ENCODE measurements at places on chromosomes 13 and 19.
A peak's percentile ranks its signal among the peaks of the same experiment; 100 is the strongest.

GRCh38 chr19:35671818-35672217, 5.5 kb downstream of the UPK1A start:
- DNase-seq = no peak

DNA sequence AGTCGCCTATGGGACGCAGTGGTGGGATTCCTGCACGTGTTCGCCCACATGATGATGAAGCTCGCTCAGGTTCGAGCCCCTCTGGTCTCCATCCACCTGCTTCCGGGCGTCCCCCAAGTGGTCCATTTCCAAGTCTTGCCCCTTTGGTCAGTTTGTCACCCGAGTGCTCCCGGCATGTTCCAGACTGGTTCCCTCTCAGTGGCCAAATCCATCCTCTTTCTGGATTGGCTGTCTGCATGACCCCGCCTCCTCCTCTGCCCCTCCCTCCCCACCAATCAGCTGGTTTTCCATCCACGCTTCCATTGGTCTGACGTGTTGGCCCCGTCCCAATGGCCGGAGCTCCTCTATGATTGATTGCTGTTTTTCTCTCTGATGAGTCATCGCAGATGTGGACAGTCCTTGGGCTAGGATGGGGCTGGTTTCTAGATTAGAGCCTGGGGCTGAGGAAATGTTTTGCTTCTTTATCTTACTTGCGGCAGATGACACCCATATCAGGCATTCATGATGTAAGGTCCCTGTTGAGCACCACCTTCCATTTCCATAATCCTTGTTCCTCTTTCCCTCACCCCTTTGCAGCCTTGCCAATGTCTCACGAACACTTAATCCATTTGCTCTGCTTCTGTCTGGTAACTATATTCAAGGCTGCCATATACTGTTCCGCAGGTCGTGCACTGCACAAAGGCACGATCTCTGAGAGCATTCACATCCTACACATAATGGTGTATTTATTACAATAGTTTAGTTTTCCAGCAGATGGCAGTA, 73.8 kb downstream of the MAP4K1 start:
- peak; percentile 75 for DNase-seq

- no peak for DNase-seq
Measured at GRCh38 chr13:73193554-73193953, 134.7 kb downstream of the KLF5 start.

- DNase-seq = no peak
Measured at GRCh38 chr13:77190349-77190958, 136.4 kb downstream of the MYCBP2 start.

- no peak for DNase-seq
Measured at GRCh38 chr19:1299801-1300200, 14.1 kb downstream of the EFNA2 start.

DNA sequence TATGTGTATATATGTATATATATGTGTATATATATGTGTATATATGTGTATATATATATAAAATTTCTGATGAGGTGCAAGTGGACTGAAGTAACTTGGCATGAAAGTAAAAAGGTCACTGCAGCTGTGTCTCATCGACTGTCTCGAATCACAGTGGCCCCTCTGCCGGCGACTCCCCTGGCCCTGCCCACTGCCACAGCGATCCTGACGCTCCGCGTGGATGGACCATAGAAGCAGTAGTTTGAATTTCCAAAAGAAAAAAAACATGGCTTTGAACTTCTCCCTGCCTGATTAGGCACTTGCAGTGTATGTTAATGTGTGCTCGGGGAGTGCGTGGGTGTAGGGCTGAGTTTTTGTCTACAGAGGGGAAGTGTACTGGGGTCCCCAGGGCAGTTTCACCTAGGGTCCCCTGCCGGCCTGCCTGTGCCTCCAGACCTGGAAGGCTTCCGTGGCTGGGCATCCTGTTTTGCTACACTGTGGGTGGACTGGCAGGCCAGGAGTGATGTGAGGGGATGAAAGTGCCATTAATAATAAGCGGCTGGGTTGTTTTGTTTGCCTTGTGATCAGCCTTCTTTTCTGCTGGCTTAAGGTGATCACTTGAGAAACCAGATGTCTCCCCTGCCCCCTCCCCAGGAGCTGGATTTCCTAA, 10.8 kb downstream of the ZIC5 start:
- DNase-seq = no peak

DNA sequence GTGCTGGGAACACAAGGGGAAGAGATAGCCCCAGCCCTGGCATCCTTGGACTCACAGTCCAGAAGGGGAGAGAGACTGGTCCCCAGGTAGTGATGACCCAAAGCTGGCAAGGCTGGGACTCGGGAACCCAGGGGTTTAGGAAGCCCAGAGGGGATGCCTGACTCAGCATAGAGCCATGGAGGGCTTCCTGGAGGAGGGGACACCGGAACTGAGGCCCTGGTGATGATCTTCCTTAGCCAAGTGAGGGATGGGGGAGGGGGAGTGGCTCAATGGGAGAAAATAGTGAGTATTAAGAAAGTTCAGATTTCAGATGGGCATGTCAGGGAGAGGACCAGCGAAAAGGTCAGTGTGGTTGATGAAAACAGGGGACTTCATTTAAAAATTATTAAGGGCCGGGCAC, 26.8 kb downstream of the EXOC3L2 start:
- DNase-seq = no peak

DNA sequence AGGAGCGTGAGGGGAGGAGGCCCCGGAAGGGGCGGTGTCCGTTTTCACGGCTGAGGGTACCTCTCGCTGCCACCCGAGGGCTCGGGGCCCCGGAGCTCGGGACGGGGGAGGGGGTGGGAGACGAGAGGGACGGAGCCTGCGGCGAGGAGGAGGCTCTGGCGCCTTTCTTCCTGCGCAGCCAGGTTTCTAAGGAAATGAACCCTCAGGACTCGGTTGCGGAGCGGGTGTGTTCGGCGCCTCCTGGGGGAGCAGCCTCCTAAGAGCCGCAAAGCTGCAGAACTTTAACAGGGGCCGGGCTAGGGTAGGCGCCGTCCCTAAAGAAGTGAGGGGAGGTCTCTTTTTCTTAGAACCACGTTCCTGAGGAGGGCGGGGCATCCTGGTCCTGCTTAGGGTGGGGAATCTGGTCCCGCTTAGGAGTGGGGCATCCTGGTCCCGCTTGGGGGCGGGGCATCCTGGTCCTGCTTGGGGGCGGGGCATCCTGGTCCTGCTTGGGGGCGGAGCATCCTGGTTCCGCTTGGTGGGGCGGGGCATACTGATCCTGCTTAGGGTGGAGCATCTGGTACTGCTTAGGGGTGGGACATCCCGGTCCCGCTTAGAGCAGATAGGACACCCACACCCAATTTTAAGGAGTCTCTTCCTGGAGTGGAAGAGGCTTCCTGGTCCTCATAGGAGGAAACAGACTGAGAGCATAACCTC, 6.2 kb downstream of the SYT5 start:
- DNase-seq = no peak

GRCh38 chr19:53876651-53877224, 5.3 kb upstream of the PRKCG start:
- no peak for DNase-seq

DNA sequence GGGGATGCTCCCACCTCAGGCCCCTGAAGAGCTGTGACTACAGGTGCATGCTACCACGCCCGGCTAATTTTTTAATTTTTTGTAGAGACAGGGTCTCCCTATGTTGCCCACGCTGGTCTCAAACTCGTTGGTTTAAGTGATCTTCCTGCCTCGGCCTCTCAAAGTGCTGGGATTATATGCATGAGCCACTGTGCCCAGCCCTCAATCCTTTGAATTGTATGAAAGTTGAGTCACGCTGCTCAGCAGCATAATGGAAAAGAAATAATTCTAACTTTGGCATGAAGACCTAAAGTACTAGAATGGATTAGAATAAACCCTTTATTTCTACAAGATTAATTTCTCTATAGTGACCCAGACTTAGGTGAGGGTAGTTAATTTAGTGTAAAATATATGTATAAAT, 42.4 kb downstream of the MRPS31 start:
- no peak for DNase-seq

- peak; percentile 80 for DNase-seq
Measured at GRCh38 chr19:45643024-45643926, 4.1 kb upstream of the EML2 start.

DNA sequence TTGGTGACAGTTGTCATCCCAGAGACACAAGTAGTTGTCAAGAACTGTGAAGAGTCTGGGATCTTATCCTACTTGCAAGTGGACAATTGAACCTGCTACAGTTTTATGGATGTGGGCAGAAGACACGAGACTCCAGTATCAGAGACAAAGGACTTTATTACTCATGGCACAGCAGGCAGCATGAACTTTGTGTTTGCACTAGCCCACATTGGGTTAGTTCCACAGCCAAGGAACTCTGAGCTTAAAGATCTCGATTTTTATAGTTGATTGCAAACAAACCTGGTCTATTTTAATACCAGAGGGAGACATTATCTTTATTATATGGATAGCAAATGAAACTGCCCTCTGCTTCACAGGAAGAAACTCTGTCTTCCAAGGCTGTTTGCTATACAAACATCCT, 16.0 kb upstream of the TPM4 start:
- no peak for DNase-seq

DNA sequence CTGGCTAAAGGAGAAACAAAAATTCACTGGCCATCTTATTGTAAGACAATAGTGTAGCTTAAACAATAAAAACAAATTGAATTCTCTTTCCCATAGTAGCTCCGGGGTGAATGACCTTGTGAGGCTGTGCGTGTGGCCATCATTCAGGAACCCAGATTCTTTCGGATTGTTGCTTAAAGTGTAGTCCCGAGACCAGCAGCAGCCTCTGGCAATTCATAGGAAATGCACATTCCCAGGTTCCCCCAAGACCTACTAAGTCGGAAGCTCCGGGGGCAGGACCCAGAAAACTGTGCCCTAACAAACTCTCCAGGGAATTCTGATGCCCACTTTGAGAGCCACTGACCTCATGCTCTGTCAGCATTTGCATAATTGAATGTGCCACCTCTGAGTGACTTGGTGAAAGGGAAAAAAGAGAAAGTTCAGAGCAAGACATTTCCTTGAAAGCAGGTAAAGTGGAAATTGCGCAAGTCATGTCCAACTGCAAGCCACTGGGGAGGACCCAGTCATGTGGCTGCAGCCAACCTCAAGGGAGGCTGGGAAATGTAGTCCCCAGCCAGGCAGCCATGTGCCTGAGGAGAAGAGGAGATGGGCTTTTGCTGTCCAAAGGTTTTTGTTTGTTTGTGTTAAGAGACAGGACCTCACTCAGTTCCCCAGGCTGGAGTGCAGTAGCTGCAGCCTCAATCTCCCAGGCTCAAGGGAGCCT, 50.7 kb upstream of the PNMA8B start:
- peak; percentile 57 for DNase-seq

DNA sequence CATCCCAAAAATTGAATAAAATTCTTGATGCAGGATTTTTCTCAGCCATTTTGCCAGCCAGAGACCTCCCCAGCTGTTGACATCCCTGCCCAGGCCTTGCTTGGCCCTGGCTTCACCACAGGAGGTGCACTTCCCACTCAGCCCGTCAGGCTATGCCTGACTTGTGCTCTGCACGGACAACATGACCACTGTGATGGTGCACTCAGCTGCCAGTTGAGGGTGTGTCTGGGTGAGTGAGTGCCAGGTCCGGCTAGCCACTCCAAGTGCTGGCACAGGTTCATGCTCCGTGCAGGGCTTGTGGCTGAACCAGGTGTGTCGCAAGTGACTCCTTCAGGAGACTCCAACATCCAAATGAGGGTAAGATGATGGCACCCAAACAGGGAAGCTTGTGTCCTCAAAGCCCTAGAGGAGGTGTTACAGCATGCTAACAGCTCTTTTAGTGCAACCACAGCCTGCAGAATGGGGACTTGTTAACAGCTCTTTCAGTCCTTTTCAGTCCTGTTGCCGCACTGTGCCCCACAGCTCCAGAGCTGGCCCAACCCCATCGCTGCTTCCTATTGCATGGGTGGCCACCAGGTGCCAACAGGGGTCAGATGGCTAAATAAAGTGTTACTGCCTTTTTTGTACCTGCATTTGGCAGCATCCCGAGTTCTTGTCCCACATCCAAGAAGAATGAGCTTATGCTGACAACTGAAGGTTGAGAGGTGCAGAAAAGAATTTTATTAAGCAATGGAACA, 380.7 kb downstream of the SLITRK5 start:
- DNase-seq = no peak

DNA sequence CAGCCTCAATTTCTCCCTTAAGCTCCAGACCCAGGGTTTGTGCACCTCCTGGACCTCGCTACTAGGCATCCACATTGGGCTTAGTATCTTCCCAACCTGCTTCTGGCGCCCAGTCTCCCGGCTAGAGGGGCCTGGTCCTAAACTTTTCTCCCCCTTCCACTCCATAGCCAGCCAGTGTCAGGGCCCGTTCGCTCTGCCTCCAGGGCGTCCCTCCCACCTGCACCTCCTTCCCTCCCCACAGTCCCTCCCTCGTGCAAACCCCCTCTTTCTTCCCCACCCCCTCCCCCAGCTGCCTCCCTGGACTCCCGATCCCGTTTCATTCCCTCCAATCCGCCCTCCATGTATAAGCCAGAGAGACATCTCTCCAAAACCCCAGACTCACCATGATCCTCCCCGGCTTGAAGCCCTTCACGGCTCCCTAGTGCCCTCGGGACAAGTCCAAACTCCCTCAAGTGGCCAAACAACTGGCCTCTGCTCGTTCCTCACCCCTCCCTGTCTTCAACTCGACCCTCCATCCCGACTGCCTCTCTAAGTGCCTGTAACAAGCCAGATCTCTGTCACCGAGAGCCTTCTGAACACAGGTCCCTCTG, 997 bp upstream of the SAMD4B start:
- DNase-seq = peak; percentile 24

DNA sequence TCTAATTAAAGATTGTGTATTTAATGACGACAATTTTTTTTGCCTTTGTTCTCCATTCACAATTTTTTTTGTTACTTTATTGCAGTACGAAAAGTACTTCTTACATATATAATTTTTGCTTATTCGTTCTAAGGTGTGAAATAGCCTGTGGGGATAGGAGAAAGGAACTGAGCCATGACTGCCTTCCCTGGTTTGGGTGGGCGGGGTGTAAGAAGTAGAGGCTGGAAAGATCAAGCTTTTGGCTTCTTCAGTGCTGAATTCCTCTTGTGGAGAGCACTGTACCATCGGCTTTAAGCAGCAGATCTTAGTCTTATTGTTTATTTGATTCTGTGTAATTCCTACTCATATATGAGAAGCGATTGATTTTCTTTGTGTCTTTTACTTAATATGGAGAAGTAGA, 115.8 kb downstream of the NBEA start:
- no peak for DNase-seq

DNA sequence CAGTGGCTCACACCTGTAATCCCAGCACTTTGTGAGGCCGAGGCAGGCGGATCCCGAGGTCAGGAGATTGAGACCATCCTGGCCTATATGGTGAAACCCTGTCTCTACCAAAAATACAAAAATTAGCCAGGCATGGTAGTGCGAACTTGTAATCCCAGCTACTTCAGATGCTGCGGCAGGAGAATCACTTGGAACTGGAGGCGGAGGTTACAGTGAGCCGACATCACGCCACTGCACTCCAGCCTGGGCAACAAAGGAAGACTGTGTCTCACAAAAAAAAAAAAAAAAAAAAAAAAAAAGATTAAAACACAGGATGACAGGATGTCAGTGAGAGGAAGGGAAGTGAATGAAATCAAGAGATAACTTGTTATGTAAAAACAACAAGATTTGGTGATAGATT, 1158.5 kb downstream of the PCDH9 start:
- DNase-seq = no peak

- DNase-seq = no peak
Measured at GRCh38 chr19:16327501-16327900, 2.9 kb downstream of the KLF2 start.

Measured in LoVo (cell line).